ENCODE measurements at places on chromosomes 4 and X. TPM values are rescaled to one million over a fixed set of nuclear protein-coding genes. Genes with fewer than 3 reads are reported as not detected.

The GSX2 gene
- not detected for total RNA-seq

The GLRB gene
- total RNA-seq = 3.9 TPM

The CNGA1 gene
- total RNA-seq = 1.1 TPM

The FAM9B gene
- total RNA-seq = 0.32 TPM

The APLN gene
- 0.72 TPM for total RNA-seq

The S100G gene
- total RNA-seq = not detected

The CTAG2 gene
- total RNA-seq = 2.5 TPM

The HPSE gene
- total RNA-seq = 2.7 TPM

The BCORL1 gene
- 1.4 TPM for total RNA-seq

The SPIN2B gene
- 16.4 TPM for total RNA-seq

The NUDT11 gene
- total RNA-seq = 3.6 TPM
